ENCODE measurements at places on chromosomes 11 and 22.

GRCh38 chr11:86141727-86142126 is 72.8 kb upstream of the PICALM start:
- DNase-seq: no peak

DNA sequence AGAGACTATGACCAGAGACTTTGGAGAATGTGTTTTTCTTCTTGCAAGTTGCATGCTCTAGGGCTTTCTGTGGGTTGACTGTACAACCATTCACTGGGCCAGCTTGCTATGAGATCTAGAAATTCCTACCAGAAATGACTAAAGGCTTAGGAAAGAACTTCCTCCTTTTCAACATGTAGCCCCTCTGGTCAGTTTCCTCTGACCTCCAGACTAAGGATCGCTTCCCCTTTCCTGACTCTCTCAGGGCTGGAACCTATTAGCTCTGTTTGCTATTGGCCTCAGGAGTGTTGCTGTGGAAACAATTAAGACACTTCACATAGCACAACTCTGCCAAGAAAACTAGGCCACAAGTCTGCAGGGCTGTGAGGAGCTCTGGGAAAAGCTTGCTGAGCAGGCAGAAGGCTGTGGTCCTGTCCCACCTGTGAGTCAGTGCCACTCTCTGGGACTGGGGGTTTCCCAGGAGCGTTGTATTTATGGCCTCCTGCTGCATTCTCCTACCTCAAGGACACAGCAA is 10.7 kb downstream of the CRY2 start:
- DNase-seq: peak; percentile 32

DNA sequence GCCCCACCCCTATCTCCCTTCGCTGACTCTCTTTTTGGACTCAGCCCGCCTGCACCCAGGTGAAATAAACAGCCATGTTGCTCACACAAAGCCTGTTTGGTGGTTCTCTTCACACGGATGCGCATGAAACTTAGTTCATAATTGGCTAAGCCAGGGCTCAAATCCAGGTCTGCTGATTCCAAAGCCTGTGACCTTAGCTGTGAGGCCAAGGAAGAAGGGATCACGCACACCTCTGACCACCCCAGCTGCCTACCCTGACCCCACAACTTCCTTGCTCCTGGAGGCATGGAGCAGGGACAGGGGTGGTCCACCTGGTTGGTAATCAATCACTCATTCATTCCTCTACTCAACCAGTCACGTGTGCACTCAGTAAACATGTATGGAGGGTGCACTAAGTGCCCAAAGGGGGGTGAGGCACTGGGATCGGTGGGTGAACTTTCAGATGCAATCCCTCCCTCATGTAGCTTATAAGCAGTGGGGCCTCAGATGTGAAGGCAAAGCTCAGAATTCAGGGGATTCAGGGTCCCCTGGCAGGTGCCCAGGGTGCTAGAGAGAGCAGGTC is 10.3 kb downstream of the FXYD2 start:
- DNase-seq: no peak

DNA sequence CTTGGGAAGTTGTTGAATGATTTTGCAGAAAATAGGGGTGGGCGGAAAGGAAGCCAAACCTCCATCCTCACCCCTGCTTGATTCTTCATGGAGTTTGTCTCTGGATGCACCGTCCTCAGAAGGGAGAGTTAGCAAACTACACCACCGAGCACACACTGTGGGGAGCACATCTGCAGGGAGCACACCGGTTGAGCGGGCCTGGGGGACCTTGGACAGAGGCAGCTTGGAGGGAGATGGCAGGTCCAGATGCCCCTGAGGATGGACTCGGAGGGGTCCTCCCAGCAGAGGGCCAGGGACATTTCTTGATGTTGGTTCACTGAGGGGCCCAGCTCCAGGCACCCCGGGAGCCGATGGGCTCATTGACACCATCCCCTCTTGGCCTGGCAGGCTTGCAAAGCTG is 15.1 kb upstream of the FGF19 start:
- DNase-seq: no peak

- DNase-seq: no peak
These were observed 28.8 kb downstream of the IGLL5 start for GRCh38 chr22:22916215-22916951.

DNA sequence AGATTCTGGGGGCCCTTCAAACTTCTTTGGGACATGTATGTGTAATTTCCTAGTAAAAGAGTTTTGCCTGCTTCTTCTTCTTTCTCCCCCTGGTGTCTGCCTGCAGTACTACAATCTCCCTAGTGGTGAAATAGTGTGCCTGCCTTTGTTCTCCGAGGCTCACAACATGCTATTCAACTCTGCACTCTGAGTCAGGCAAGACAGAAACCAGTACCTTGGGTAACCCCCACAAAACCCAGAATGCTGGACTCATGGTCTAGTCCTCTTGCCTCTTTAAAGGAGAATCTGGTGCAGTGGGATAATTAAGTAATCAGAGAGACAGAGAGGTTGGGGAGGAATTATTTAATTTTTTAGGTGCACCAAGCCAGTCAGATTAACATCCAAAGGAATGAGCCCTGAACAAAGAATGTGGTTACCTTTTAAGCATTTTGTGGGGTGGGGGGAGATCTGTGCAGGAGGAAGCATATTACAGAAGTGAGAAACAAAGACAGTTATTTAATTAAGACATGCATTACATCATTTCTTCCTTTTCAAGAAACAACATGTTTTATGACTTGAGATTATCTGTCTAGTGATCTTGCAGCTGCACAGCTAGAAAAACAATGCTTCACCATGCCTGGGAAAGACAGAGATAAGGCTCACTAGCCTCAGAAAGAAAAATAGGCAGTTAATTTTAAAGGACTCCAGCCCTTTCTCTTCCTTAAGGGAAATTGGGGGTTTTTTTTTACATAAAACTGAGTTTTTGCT is 11.0 kb upstream of the MS4A6A start:
- DNase-seq: peak; percentile 65

GRCh38 chr11:2101171-2101675 is 38.0 kb downstream of the IGF2 start:
- DNase-seq: no peak

GRCh38 chr11:124676386-124676785 is 2.7 kb downstream of the SPA17 start:
- no peak for DNase-seq

DNA sequence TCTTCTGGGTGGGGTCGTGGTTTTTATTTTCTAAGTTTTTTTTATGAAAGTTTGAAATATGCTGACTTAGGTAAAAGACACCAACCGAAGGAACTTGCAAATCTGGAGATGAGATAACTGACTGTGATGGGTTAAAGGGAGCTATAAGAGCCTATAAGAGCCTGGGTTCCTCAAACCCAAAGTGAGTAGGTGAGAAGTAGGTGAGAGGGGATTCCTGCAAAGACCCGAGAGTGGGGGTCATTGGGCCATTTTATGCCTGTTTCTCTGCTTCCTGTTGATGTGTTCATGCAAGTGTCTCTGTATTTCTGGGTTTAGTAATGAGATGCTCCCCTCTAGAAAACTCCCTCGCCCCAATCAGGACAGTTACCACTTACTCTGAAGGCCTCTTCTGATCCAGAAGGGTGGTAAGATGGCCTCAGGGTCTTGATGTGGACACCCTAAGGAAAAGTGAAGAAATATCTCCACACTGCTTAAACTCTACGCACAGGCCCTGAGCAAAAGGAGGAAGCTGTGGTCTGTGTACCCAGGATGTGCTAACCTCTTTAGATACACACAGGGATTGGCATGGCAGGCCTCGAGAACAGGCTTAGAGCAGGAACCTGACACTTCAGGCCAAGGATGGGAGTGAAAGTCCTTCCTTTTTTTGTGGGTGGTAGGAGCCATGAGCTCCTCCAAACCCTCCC is 1.8 kb downstream of the FLI1 start:
- no peak for DNase-seq

GRCh38 chr11:61362542-61362875 is 335 bp downstream of the TMEM138 start:
- peak; percentile 55 for DNase-seq

- no peak for DNase-seq
These were observed 23.1 kb upstream of the GNB1L start for GRCh38 chr22:19877626-19878339.

- no peak for DNase-seq
These were observed 7.3 kb downstream of the TOP3B start for GRCh38 chr22:21975273-21975672.

GRCh38 chr11:71364176-71364671 is 84.0 kb downstream of the DHCR7 start:
- no peak for DNase-seq

GRCh38 chr11:106262852-106263251 is 185.4 kb downstream of the AASDHPPT start:
- DNase-seq: no peak

DNA sequence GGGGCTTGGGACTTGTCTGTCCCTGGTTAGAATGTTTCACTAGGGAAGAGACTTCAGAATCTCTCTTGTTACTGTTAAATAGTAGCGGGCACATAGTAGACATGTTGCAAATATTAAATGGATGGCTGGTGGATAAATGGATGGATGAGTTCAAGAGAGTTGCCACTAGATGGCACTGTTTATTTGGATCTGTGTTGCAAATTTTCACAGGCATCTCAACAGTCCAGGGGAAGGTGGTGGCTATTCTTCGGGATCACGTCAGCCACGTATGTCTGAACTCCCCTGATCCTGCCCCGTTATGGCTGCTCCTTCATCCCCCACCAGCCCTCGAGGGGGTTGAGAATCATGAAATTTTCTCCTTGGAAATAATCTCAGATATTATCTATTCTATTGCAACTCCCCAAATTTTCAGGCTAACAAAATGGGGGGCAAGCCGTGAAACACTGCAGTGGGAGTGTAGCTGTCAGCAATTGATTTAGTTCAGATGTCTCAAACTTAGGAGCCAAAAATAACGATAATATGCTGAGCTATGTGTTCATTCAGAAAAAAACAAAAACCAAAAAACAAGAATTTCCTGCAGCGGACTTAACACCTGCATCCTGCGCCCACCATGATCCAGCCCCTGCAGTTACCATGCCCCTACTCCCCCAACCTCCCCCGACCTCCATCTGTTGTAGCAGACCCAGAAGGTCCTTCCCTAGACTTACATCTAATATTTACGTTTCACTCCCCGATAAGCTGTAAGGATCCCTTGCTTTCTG is 29.1 kb upstream of the BIRC3 start:
- DNase-seq: peak; percentile 77

- DNase-seq: no peak
These were observed 26.4 kb downstream of the INCENP start for GRCh38 chr11:62149986-62150886.

- peak; percentile 91 for DNase-seq
These were observed 41.9 kb downstream of the LRP5 start for GRCh38 chr11:68354148-68354872.

DNA sequence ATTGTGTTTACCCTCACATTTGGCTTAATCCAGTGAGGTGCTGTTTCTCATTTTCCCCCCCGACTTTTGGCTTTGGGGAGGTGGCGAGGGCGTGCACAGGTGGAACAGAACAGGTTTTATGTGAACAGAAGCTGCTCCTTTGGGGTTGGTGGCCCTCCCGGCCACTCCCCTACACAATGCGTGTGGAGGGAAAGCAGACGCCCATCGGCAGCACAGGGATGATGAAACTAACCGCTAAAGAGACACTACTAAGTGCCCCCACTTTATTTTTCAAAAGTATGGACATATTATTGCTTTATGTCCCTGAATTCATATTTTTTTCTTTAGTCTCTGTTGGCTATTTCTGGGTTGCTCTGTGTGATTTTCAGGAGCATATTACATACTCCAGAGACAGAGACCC is 160.9 kb downstream of the ENTHD1 start:
- no peak for DNase-seq

DNA sequence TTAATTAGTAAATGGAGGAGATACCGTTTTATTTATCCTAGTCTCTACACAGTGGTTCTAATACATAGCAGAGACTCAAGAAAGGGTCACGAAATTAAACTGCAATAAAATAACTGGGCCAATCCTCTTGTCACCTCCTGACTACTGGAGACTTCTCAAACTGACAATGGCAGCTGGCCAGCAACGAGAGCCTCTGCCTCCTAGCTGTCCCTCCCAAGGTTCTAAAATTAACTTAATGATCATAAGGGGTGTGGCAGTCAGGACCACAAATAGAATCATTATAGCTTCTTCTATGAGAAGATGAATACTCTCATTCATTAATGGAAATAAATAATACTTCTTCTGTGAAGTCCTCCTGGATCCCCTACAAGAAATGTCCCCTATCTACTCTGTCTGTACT is 63.8 kb upstream of the APOA1 start:
- DNase-seq: no peak

GRCh38 chr11:2088746-2089535 is 50.2 kb downstream of the IGF2 start:
- no peak for DNase-seq

DNA sequence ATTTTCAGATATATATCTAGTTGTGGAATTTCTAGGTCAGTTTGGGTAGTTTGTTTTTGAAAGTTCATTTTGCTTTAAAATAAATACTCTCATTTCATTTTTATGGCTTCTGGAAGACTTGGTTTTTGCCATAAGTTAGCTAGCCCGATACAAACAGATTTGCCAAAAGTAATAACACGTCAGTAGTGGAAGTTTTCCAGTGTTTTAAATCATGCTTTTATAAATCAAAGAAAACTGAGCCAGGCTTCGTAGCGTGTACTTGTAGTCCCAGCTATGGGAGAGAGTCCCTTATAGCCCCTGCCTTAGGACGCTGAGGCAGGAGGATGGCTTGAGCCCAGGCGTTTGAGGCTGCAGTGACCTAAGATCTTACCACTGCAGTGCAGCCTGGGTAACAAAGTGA is 21.7 kb upstream of the MICALL1 start:
- DNase-seq: no peak

DNA sequence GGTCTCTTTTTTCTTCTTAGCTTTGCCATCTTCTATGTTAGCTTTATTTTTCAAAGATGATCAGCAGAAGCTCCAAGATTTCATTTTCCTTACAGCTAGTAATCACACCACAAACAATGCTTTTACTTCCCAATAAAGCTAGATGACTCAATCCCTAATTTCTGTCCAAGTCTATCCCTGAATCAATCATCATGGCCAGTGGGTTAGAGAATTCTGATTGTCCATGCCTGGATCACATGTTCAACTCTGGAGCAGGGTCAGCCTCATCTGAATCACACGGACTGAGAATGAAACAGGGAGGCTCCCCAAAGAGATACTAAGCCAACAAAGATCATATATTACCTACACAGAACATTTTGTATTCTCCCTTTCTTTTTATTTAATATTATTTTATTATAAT is 79.6 kb downstream of the BBOX1 start:
- no peak for DNase-seq

DNA sequence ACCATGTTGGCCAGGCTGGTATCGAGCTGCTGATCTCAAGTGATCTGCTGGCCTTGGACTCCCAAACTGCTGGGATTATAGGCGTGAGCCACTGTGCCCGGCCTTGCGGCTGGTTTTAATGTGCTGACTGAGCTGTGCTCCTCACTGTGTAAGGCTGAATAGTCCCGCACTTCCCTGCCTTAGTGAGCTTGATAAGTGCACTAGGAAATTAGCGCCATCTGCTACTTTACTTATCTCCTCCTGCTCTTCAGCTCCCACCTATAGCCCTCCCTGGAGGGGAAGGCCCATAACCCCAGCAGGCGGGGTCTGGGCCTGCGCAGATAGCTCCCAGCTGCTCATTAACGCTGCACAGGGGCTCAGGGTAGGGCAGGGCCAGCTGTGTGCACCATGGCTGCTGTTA is 49.4 kb downstream of the CLMP start:
- DNase-seq: peak; percentile 10
